ENCODE measurements at places on chromosomes 2 and 18.

DNA sequence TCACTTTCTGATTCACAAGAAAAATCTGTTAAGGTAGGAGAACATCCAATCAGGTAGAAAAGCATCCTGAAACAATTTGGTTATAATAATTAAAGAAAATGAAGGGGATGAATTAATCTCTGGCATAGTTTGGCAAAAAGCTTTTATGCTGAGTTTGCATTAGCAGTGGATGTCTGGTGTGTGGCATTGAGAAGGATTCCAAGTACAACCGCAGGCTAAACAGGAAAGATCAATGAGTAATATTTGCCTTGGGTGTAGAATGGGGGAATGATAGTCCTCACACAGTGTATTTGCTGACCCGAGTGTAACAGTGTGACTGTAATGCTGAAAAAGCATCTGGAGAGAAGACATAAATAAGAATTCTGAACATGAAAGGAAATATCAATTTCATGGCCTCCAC, 68.3 kb upstream of the SESTD1 start:
- no peak for DNase-seq

DNA sequence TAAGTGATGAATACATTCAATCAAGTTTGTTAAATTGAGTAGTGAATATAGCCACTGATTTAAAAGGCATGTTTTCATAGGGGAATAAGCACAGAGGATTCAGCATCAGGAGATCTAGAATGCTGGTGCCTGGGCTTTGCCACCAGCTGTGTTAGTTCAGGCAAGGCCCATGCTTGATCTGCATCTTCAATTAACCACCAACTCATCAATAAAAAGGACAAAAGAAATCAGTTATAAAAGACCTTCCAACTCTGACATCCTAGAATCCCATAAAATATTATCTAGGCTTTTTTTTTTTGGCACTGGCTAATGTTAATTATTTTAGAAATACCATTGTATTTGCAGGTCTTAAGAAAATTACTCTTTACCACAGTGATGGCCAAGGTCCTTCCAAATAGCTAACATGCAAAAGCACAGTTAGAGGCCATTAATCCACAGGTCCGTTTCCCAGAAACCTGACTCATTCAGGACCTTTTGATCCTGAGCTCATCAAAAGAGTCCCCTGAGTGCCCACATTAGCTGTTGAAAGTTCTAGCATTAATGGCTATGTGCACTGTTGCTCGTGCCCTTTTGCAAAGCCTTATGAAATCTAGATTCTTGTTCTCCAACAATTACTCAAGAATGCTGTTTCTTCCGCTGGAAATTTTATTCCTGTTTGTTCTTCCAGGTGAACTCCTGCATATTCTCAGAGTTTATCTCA, 170.0 kb downstream of the CYRIA start:
- no peak for DNase-seq

DNA sequence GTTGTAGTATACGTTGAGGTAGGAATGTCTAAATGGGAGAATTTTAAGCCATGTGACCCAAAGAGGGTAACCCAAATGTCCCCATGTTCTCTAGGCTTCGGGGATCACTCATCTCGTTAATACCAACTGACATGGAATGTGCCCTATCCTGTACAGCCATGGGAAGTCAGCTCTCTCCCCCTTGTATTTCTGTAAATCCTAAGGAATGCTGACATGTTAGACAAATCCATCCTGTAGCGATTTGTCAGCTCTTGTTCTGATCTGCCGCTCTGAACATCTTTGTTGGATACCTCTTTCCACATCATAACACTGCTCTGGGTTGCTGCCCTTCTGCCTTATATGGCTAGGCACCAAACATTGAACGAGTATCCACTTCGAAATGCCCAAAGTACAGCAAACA, 350.6 kb downstream of the RND3 start:
- DNase-seq = no peak

- DNase-seq = no peak
These were observed 121.8 kb upstream of the DNAJC10 start for GRCh38 chr2:182594286-182594685.

GRCh38 chr2:159960414-159960813, 102.0 kb downstream of the PLA2R1 start:
- DNase-seq = no peak

GRCh38 chr2:80592106-80592505, 287.6 kb upstream of the LRRTM1 start:
- DNase-seq = no peak

Data from brain pericyte (primary cell).